Substantia nigra (tissue), 51 donors: ENCODE measurements at places on chromosomes 13 and 19.

GRCh38 chr19:50817941-50818858 is 5.4 kb downstream of the KLK1 start:
- DNase-seq = no peak

DNA sequence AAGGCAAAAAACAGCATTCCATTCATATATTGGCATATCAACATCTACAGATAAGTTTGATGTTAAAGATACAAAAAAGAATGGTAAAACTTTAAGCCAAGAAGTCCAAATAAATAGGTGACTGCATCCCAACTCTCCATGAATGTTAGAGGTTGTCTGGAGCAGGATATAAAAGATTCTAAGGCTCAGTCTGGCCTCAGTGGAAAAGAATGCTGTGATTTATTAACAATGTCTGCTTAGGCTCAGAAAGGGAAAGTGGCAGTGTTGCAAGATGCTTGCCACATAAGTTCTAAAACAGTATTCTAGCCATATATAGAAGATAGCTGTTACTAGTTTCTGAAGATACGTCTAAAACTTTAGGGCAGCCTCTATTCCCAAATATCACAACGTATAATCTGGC is 179.8 kb upstream of the NBEA start:
- no peak for DNase-seq

- no peak for DNase-seq
These were observed 14.0 kb upstream of the PPP1R12C start for GRCh38 chr19:55131421-55131820.

DNA sequence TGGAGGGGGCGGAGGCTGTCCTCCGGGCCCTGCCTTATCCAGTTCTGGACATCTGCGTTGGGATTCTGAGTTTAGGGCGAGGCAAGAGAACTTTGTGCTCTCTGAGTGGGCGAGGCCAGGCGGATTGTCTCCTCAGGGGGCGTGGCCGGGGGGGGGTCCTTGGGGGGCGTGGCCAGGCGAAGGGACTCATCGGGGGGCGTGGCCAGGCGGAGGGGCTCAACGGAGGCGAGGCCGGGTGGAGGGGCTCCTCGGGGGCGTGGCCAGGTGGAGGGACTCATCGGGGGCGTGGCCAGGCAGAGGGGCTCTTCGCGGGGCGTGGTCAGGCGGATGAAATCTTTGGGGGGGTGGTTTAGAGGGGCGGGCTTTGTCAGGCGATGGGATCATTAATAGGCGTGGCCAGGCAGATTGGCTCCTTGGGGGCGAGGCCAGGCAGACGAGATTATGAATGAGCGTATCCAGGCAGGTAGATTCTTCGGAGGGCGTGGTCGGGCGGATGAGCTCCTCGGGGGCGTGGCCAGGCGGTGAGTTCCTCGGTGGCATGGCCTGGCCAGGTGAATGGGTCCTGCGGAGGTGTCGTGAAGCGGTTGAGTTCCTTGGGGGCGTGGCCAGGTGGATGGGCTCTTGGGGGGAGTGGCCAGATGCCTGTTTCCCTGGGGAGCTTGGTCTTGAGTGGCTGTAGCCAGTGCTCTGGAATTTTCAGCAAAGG is 10.3 kb upstream of the CACNG7 start:
- DNase-seq = no peak

GRCh38 chr13:32267836-32268439 is 47.2 kb downstream of the ZAR1L start:
- DNase-seq = no peak

GRCh38 chr13:111664696-111665095 is 344.3 kb downstream of the TEX29 start:
- no peak for DNase-seq

- DNase-seq = no peak
These were observed 7.1 kb upstream of the PEAK3 start for GRCh38 chr19:2288818-2289713.

DNA sequence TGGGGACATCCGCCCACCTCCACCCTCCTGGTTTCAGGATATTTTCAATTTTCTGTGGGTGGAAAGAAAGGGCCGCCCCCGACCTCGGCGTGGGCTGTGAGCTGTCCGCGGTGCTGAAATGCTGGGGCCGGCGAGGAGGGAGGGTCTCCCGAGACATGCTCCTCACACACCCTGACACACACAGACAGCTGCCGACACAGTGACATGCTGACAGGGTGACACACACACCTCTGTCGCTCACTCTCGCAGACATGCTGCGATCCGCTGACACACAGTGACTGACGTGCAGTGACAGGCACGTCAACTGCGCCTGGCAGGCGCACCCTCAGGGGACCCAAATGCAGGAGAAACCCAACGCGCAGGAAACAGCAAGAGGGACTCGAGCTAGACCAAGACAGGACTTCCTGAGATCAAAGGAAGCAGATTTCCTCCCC is 25.1 kb upstream of the MEIS3 start:
- no peak for DNase-seq

DNA sequence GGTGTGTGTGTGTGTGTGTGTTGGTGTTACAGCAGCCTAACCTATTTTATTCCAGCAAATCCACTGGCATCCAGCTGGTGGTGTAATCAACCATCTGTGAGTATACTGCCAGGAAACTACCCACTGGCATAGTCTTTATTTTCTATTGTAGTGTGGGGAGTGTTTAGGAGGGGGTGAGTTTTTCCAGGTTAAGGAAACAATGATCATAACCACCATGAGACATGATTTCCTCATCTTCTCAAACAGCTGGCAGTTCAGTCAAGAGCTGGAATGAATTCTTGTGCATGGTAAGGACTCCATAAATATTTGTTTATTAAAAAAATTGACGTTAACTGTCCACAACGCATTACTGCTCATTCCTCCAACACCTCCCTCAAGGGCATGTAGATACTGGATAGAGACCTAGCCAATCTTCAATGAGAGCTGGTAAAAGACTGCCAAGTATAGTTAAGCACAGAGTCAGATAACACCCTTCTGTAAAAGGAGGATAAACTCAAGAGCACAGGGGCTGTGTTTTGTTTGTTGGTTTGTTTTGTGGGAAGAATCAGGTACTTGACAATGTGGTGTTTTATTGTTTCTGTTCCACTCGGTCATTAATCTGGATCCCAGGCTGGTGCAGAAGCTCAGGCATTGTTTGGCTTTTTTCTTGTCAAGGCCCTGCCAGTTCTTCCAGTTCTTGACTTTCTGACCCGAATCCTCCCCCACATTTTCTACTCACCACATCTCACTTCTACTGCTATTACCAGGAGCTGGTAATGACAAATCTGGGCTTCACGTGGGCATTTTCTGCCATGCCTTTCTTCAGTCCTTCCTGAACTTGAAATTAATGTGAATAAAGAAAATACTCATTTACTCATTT is 31.6 kb upstream of the SLC46A3 start:
- DNase-seq = no peak

GRCh38 chr19:1407528-1408299 is at the start of gene DAZAP1:
Gene DAZAP1, plus strand, starts transcription at chr19:1407586. Its CDS starts 188 bp downstream, at chr19:1407774.
- no peak for DNase-seq

- no peak for DNase-seq
These were observed 1.3 kb upstream of the CCNE1 start for GRCh38 chr19:29810504-29810871.

DNA sequence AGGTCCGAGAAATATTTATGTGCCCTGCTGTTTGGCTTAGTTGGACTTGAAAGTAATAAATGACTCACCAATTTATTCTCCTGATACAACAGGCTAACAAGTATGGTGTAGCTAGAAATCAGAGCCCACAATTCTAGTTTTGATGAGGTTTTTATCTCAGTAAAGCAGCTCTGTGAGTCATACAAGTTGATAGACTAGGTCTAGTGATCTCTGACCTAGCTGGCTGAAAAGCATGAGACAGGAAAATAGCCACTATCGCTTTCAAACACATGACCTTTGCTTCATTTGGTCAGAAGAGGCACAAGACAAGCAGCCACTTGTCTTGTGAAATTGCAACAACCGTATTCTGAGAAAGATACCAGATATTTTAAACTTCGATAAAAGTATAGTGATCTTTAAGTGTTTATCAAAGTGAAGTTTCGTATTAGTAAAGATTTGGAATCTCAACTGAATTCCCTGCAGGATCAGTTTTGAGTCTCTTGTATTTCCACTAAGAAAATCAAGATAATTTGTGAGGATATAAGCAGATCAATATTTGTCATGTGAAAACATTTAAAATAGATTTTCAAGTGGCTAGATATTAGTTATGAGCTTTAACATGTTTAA is 126.7 kb downstream of the MAB21L1 start:
- no peak for DNase-seq

DNA sequence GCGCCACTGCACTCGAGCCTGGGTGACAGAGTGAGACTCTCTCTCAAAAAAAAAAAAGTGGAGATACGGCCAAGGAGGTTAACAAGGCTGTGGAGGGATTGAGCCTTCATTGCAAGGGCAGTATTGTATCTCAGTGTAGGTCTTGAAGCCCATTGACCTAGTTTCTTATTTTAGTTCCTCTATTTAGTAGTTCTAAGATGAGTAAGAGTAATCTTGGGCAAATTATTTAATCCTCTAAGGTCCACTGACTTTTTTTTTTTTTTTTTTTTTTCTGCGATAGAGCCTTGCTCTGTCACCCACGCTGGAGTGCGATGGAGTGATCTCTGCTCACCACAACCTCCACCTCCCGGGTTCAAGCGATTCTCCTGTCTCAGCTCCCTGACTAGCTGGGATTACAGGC is 14.3 kb upstream of the ILF3 start:
- no peak for DNase-seq

DNA sequence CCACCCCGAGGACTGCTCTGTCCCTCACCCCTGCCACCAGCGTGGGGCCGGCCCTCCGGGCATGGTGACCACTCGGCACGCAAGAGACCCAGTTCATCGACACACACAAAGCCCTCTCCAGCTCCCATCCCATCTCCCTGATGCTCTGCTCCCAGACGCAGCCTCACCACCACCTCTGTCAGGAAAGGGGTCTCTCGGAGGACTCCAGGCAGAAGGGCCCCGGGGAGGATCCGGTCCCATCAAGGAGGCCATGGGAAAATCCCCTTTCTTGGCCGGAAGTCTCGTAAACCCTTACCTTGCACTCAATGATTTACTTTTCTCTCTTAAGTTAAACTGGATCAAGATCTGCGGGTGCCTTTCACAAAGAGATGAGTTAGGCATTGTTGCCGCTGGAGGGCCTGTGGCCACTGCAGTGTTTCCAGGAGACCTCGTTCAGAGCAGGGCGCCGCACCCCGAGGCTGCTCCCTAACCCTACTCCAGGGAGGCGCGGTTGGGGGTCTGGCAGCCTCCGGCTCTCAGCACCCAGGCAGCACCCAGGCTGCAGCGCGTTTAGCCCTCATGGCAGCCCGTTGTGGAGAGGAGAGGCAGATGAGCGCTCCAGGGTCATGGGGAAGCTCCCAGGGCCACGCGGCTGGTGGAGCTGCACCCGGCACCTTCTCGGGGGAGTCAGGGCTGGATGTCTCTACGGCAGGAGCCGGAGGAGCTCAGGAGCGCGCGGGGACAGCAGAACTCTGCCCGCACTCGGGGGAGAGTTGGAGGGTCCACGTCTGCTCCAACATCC is 31.0 kb downstream of the C2CD4C start:
- no peak for DNase-seq

DNA sequence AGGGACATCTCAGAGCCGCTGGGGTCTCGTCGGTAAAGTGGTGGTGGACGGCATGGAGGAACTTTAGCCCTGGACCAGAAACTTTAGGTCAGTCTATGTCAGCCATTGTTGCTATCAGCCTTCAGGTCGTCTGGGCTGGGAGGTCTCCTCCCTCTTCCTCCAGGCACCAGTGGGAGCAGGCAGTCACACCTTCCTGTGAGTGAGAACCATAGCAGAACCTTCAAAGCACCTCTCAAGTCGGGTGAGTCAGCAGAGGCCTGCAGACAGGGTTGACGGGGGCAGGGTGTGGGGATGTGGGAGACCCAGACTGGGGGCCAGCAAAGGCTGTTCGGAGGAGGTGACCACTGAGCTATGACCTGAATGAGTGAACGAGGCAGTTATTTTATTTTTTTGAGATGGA is 15.4 kb upstream of the SBNO2 start:
- no peak for DNase-seq

DNA sequence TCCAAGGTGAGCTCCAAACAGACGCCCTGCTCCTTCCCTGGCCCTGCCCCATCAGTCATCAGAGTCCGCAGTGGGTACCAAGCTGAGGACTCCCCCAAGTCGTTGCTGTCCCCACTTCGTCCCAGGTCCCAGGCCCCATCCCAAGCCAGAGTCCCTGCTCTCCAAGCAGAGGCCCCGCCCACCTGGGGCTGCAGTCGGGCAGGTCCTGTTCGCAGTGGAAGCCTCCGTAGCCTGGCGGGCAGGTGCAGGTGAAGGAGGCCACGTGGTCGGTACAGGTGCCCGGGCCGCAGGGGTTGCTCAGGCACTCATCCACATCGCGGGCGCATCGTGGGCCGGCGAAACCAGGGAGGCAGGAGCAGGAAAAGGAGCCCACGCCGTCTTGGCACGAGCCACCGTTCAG is 19.4 kb downstream of the NOTCH3 start:
- no peak for DNase-seq

DNA sequence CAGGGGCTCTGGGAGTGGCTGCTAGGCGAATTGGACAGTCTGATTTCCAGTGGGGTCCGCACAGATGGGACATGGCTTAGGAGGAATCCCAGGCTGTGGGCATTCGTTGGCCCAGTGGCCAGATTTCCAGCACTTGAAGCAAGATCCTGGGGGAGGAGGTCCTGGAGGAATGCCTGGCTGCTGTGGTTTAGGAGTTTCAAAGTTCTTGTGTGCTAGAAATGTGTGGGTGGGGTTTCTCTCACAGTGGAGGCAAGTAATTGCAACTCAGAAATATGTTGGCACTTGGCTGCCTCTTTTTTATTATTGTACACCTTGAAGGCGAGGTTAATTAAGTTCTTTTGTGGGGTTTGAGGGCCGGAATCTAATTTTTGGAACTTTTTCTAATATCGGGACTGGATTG is 17.1 kb downstream of the IGFL3 start:
- no peak for DNase-seq

- DNase-seq = no peak
These were observed 102.1 kb downstream of the INSR start for GRCh38 chr19:7191946-7192691.

DNA sequence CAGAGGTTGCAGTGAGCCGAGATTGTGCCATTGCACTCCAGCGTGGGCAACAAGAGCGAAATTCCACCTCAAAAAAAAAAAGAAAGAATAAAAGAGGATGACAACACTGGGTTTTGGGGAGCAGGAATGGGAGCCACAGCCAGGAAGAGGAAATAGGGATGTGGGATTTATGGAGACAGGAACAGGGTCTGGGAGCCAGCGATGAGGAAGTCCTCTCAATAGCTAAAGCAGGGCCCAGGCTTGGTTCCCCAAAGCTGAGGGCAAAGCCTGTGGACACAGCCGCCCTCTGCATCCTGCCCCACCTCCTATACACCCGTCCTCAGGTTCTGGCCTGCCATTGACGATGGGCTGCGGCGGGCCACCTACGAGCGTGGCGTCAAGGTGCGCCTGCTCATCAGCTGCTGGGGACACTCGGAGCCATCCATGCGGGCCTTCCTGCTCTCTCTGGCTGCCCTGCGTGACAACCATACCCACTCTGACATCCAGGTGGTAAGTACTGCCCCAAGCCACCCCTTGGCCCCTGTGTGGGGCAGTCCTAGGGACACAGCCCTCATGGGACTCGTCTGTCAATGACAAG is 13.6 kb downstream of the HIPK4 start:
- no peak for DNase-seq
